Stimulated activated CD8-positive, alpha-beta memory T cell treated with anti-CD3 and anti-CD28 coated beads, Interleukin-7, amount 100 ng/mL, for 48 hours (primary cell): ENCODE measurements at places on chromosomes 7 and 10.

DNA sequence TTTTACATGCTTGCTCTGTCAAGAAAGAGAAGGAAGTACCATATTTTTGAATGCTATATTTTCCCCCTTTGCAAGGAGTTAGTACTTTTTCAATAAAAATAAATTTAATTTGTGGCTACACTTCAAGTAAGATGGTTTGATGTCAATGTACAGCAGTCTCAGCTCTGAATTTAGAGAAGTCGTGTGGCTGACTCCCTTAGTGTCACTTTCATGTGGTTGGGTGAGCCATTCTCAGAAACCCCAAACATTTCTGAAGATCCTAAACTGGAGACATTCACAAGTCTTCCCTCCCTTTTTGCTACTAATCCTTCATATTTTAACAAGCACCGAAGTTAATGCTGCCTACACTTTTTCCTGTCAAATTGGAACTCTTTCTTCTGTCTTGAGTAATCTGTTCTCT lies 244.4 kb downstream of the DYNC1I1 start:
- DNase-seq, result no peak

- DNase-seq, result no peak
These were observed 134.3 kb downstream of the CFAP58 start for GRCh38 chr10:104487794-104488438.

DNA sequence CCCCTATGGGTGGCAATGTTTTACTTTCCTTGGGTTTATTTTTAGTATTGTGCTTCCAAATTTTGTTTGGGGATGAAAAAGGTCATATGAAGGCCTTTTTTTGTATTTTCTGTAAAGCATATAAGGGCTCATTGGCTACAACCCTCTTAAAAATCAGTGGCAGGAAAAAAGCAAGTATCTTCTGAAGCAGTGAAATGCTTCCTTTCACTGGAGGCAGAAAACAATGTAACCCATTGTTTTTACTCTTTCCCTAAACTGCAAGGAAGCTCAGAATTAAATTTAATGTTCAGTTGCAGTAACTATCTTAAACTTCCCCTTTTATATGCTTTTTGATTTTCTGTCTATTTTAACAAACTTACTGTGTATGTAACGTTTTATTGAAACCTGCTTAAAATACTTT lies 148.7 kb upstream of the LYZL1 start:
- no peak for DNase-seq

DNA sequence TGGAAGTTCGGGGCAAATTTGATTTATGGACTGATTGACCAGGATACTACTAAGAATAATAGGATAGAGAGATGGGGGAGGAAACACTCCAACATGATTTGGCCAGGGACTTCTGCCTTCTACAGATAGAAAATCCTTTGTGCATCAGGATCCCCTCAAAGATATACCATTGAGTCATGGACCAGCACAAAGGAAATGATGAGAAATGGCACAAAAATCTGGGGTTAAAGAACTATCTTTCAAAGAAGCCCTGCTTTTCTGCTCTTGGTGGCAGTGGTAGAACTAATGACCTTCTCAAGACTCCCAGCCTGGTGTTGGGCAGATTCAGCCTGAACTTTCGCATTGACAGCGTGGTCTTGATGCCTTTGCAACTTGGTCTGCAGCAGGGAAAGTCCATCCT lies 27.6 kb upstream of the LAMB1 start:
- DNase-seq, result no peak

- no peak for DNase-seq
These were observed 554.3 kb upstream of the GRM3 start for GRCh38 chr7:86089455-86089854.

DNA sequence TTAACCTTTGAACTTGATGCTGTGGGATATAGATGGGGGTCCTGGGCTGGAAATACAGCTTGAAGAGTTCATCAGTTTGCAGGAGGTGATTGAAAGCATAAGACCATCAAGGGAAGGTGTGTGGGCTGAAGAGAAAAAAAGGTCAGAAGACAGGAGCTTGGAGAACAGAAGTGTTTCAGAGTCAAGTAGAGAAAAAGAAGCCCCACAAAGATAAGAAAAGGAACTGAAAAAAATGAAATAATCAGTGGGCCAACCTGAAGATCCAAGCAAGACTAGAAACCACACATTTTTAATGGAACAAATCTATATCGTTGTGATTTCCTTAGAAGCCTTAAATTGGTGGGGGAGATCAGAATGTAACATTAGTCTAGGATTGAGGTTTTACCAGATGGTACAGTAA lies 22.5 kb downstream of the ZEB1 start:
- DNase-seq, result no peak

GRCh38 chr10:21518149-21518640 lies 7.3 kb downstream of the SKIDA1 start:
- no peak for DNase-seq

DNA sequence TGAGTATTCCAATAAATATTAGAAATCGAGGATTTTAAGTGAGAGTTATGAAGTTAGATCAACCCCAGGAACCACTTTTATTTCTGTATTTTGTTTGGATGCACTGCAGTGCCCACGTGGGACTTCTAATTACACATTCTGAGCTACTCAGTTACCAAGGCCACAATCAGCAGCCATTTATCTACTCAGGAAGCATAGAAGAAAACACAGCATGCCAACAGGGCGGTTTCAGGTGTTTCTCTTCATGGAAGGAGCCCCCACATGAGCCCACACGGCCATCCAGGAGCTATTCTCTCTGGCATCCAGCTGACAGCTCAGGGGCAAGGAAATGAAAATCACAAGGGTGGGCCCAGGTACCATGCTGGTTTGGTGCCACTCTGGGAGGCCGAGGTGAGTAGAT lies 266.5 kb upstream of the MKLN1 start:
- no peak for DNase-seq

DNA sequence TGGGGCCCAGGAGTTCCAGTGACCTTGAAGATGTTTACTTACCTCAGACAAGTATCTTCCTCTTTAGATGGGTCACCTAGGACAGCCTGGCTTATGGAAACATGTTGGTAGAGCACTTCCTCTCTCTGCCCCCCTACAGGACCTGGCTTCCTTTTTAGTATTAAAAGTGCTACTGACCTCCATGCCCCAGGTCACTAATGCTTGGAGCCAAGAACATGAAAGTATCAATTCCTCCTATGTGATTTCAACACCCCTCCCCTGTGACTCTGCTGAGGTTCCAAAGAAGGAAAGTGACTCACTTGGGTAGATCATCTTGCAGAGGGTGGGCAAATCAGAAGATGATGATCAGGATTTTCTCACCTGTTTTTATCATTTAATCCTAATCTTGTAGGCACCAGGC lies 125.3 kb upstream of the CCDC6 start:
- DNase-seq, result no peak
